ENCODE measurements at places on chromosomes 11 and 22.

GRCh38 chr22:45235101-45235777 is 5.5 kb downstream of the KIAA0930 start:
- no peak for DNase-seq

DNA sequence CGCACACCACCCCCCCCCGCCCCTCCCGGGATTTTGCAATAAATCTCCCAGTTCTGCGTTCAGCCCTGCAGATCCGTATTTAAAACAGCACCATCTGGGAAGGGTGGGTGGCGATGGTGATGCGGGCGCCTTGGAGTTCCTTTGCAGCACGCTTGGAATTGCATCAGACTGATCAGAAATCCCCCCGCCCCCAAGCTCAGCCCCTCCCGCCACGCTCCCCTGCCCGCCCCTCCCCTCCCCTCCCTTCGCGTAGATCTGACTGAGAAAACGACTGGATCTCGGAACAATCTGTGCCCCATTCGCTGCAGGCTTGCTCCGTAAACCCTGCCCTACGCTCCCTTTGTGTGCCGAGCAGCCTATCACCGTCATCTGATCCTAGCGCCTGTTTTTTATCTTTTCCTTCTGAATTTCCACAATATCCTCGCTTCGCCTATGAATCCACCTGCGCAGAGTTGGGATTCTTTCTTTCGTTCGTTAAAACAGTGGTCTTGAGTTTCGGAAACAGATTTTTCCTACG is 18.1 kb upstream of the BDNF start:
- DNase-seq = no peak

DNA sequence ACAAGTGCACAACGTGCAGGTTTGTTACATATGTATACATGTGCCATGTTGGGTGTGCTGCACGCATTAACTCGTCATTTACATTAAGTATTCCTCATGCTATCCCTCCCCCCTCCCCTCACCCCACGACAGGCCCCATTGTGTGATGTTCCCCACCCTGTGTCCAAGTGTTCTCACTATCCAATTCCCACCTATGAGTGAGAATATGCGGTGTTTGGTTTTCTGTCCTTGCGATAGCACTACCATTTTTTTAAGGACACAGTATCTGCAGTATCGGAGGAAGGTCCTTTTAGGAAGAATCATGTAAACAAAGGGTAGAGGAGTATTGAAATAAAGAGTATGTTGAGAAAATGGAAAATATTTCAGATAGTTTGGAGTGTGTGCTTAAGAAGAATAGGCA is 25.9 kb downstream of the PDE3B start:
- no peak for DNase-seq

DNA sequence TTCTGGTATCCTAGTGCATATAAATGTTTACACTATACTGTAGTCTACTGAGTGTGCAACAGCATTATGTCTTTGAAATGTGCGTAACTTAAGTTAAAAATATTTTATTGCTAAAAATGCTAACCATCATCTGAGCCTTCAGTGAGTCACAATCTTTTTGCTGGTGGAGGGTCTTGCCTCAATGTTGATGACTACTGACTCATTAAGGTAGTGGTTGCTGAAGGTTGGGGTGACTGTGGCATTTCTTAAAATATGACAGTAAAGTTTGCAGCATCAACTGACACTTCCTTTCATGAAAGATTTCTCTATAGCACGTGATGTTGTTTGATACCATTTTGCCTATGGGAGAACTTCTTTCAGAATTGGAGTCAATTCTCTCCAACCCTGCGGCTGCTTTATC is 8.5 kb upstream of the CREBZF start:
- DNase-seq = no peak

DNA sequence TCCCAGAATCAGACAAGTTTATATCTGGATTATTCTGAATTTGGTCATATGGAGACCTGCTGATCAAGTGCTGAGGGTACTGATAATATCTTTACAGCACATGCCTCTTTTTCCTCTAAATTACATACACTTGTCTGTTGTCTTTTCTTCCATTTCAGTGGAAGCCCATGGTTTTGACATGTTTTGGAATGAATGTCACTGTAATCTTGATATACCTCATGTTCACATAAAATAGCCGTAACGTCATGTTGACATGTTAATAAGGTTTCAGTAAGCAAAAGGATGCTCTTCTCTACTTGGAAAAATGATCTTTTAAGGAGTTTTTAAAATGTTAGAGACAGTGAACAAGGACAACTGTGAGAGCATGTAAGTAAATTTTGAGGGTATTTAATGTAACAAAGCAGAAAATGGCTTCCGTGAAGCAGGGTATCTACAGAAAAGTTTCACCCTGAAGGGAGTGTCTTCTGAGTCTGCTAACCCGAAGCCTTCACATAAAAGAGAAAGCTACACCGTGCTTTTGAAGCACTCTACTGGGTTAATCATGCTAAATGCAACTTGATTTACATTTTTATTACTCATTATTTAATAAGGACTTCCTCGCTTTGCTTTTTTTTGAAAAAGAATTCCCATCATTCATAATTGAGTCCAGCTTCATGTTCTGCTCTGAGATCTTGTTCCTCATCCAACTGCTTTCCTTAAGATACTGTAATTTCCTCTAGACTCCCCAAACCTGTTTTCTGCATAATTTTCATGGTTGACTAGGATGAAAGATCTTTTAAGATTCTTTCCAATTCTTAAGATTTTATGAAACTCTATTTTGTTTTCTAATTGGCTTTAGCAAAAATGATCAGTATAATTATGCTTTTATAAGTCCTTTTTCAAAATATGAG is 56.2 kb downstream of the YAP1 start:
- no peak for DNase-seq

- DNase-seq = no peak
These were observed 3.0 kb downstream of the RHOG start for GRCh38 chr11:3837793-3838192.

DNA sequence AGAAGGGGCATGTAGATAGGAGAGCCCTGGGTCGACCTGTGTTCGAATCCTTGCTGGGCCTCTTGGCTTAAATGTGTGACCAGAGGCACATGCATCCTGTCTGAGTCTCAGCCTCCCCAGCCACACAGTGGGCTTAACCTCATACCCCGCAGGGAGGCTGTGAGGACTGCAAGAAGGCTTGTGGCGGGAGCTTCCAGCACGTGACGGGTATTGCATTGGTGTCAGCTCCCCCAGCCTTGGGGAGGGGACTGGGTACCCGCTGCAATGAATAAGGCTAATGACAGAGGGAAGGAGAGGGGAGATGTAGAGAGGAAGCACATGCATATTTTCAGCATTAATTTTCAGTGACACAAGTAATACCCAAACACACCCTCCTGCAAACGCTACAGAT is 8.1 kb downstream of the RASD2 start:
- DNase-seq = no peak

DNA sequence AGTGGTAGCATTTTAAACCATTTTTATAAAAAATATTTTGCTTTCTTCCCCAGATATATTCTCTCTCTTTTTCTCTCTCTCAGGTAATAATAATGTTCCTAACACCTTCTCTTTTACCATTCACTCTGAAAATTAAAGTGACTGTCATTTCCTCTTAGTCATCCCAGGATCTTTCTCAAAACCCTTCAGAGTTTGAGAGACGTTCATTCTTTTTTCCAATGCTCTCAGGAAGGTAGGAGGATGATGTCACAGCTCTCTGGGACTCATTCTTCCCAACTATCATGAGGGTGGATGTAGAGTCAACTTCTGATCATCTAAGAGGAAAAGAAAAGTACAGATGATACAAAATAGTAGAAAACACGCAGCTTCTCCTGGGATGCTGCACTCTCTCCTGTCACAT is 60.2 kb upstream of the CRTAM start:
- no peak for DNase-seq

Measured in activated gamma-delta T cell treated with anti-CD3 and anti-CD28 coated beads, Interleukin-2, amount 50 U/mL, for 16 hours (primary cell).